AG09309 (cell line): ENCODE measurements at places on chromosomes 12 and 14.
A peak's percentile ranks its signal among the peaks of the same experiment; 100 is the strongest.

DNA sequence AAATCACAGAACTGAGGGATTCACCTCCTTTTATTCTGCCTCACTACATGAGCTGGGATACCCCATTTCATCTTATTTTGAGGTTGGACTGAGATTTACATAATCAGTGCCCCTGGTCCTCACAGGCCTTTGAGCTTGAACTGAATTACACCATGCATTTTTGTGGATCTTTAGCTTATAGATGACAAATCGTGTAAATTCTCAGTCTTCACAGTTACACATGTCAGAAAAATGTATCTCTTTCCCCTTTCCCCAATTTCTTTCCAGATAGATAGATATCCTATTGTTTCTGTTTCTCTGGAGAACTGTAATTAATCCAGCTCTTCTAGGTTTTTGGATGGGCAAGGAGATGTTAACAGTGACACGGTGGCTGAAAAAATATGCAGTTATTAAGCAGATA, 1778.9 kb upstream of the SEL1L start:
- no peak for DNase-seq

- no peak for DNase-seq
These were observed 46.5 kb downstream of the NDUFA12 start for GRCh38 chr12:94957006-94957405.

- DNase-seq: no peak
These were observed 117.2 kb upstream of the BCL2L14 start for GRCh38 chr12:11953523-11953922.

GRCh38 chr12:111034083-111034885, 113.9 kb upstream of the MYL2 start:
- no peak for DNase-seq

DNA sequence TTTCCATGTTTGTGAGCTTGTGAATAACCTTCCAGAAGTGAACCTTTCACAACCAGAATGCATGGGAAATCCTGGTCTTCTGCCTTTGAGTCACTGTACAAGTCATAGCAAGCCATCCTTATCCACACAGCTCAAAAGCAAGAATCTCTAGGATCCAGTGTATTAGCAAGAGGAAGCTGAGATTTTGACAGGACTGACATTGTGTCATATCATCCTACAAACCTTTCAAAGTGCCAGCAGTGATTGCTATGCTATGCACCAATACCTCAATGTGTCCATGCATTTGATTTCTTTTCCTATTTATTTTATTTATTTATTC, 13.5 kb upstream of the NRDE2 start:
- DNase-seq: no peak

DNA sequence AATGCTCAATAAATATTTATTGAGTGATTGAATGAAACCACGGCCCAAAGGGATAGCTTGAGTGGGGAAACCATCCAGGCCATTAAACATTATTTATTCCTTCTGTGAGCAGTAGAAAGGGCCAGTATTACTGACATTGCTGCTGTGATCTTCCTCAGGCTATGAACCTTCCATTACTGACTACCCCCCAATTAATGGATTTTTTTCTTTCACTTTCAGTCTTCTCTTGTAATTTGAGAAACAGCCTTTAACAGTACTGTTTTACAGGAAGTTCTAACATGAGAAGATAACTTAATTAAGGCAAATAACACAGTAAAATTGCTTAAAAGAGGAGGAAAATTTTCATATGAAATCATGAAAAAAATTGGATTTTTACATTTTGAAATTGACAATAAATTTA, 629.5 kb downstream of the TRHDE start:
- no peak for DNase-seq

DNA sequence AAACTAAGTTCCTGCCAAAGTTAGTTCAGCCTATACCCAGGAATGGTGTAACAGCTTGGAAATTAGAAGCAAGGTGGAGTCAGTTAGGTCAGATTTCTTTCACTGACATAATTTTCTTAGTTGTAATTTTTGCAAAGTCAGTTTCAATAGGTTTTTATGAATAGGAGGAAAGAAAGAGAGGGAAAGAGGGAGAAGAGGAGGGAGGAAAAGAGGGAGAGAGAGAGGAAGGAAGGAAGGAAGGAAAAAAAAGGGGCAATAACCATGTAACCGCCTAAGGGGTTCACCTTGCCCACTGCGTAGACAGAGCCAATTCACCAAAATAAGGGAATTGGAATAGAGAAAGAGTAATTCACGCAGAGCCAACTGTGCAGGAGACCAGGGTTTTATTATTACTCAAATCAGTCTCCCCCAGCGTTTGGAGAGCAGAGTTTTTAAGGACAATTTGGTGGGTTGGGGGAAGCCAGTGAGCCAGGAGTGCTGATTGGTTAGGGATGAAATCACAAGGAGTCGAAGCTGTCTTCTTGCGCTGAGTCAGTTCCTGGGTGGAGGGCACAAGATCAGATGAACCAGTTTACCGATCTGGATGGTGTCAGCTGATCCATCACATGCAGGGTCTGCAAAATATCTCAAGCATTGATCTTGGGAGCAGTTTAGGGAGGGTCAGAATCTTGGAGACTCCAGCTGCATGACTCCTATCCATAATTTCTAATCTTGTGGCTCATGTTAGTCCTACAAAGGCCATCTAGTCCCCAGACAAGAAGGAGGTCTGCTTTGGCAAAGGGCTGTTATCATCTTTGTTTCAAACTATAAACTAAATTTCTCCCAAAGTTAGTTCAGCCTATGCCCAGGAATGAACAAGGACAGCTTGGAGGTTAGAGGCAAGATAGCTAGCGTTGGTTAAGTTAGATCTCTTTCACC, 126.0 kb upstream of the AMIGO2 start:
- no peak for DNase-seq

DNA sequence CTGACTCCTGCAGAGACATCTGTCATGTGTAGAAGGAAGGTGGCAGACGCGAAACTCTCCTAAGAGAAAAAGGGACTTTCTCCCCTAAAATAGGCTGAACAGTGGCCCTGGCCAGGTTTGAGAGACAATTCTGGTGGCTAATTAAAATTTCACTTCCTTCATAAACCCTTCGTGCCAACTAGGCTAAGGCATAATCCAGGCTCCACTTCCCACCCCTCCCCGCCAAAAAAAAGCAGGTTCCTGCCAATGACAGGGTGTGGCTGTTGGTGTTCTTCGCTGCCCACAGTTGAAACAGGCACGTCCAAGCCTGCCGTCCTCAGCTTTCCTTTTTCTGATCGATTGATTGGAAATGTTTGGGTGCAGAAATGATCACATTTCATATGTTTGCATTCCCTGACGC, 144.6 kb downstream of the GCH1 start:
- no peak for DNase-seq

GRCh38 chr14:60839657-60840056, 105.1 kb downstream of the MNAT1 start:
- DNase-seq: no peak

GRCh38 chr12:114286145-114286544, 119.8 kb downstream of the TBX5 start:
- no peak for DNase-seq

DNA sequence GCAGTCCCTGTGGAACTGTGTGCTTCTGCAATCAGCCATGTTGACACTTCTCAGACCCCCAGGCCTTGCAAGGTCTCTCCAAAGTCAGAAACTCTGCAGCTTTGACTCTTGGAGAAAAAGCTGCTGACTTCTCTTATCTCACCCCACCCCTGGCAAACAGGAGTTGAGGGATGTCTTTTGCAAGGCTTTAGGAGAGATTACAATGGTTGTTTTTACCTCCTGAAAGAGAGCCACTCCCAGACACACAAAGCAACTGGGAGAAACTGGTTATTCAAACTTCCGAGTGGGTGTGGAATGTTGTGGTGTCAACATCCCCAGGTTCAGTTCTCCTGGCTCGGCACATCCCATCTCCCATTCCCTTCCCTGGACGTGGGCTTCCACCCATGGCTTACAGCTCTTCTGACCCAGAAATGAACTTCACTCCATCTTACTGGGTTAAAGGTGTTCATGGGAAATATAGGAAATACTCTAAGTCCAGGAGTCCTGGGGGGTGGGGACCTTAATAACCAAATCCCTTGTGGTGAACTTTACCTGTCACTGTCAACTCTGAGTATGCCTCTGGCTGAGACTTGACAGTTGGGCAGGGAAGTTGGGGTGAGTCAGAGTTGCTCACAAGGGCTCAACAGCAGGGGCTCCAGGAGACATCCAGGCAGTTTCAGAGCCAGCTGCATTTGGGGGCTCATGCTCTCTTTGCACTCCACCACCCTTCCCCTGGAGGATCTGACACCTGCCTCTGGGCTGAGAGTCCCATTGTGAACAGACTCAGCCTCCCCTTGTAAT, 41.9 kb downstream of the CCDC177 start:
- DNase-seq: no peak

GRCh38 chr12:32843528-32844095, 53.0 kb downstream of the PKP2 start:
- DNase-seq: no peak

DNA sequence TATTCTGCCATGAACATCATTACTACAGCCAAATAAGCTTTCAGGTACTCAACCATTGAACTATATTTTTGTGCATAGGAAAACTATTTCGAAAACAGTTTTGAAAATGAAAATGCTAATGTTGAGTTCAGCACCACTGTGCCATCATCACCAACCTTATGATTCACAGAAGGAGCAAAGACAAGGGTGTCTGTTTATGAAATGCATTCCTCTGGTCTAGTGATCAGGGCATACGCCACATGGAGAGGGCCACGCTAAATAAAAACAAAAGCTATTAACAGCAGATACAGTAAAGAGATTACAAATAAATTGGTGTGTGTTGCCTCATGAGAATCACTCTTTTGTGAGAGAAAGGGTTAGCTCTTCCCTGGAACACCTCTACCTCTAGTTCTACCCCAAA, 43.2 kb upstream of the BMAL2 start:
- no peak for DNase-seq

DNA sequence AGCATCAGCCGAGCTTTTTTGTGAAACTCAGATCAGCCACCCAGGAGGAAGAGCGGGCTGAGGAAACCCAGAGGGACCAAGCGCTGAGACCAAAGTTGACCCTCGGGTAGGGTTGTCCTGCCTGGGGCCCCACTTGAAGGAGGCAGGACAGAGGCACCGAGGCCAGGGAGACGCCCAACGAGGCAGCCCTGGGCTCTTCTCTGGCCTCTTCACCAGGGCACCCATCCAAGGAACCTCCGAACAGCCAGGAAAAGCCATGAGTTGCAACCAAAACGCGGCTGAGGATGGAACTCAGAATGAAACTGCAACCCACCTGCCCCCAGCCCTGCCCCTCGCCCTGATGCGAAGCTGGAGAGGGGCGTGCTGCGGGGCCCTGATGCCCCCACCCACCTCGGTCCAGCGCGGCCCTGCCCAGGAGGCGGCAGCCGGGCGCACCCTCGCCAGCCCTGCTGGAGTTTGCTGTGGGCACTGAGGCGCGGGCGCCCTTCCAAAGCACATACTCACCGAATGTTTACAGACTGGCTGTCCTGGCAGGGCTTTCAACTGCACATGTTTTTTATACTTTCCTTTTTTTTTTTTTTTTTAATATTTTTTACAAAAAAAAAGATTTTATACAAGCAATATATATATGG, 41.9 kb downstream of the JDP2 start:
- DNase-seq: no peak

DNA sequence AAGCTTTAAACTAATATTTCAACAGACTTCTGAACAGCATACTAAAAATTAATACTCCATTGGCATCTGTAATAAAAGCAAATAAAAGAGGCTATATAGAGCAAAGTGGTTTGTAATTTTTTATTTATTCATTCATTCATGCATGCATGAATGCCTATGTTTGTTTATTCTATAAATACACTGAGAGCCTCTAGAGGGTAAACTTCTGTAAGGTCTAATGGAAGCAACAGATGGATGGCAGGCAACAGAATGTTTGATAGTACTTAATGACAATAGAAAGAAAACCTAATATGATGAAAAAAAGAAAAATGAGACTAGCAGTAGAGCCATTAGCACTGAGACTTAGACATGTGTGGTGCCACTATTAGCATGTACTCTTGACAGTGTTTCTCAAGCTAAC, 253.1 kb downstream of the CCDC91 start:
- DNase-seq: no peak

DNA sequence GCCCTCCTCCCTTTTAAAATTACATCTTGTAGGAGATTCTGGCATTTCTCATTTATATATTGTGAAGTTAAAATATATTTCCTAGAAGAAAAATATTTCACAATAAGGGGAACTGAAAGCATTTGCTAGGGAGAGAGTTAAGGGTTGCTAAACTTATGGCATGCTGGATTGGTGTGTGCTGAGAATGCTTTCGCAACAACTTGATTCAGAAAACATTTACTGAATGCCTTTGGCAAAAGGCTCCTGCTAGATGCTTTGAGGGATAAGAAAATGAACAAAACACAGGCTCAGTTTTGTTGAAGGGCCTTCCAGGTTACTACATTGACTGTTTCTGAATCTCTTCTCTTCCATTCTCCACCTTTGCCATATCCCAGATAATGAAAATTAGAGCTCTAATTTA, 67.5 kb downstream of the DIP2B start:
- peak; percentile 85 for DNase-seq

DNA sequence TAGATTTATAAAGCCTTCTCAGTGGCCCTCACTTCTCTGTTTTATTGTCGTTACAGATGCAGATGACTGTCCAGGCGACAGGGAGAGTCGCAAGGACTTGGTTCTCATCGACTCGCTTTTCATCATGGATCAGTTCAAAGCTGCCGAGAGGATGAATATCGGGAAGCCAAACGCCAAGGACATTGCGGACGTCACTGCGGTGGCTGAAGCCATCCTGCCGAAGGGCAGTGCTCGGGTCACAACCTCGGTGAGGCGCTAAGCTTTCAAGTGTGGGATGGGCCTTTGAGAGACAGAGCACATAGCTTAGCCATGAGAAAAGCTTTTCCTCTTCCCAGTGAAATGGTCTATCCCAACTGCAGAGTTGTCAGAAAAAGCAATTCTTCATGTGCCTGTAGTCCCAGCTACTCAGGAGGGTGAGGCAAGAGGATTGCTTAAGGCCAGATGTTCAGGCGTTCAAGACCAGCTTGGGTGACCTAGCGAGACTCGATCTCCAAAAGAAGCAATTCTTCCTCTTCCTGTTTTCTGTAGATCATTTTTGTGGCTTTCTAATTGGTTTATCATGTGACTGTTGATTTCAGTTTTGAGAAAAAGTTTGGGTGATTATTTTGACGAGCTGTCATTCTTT, 56.4 kb downstream of the EP400 start:
- no peak for DNase-seq

GRCh38 chr12:81800298-81801148, 41.4 kb upstream of the PPFIA2 start:
- no peak for DNase-seq

DNA sequence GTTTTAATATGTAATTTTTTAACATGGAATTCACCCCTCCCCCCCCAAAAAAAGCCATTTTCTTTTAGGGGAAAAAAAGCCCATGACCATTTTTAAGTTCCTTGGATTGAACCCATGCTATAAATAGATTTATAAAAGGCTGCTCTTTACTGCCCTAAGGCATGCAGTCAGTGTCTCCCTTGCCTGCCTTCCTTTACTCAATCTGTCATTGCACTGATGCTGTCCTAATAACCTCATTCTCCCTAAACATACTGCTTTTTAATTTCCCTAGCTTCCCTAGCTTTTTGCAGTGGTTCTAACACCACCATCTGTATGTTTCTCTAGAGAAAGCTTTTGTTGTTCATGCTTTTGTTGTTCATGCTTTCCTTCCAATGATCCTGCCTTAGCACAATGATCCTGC, 83.0 kb downstream of the SLC2A13 start:
- DNase-seq: no peak
